Activated CD8-positive, alpha-beta memory T cell treated with anti-CD3 and anti-CD28 coated beads for 1 hour (primary cell): ENCODE measurements at places on chromosomes 3 and 15.

GRCh38 chr15:78363381-78363734 is 23.2 kb downstream of the CRABP1 start:
- no peak for DNase-seq

DNA sequence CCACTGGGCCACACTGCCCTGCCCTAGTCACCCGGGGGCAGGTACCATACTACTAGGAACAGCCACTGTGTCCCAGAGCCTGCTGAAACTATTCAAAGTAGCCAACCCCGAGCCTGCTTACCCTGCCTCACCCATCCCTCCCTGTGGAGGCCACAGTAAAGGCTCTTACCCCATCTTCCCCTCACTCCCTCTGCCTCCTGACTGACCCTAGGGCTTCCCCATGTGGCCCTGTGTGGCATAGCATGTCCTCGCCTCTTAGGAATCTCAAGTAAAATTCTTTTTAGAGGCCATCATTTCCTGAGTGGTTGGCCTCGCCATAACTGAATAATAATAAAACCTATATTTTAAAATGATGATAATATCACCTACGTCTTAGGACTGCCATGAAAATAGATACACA is 112.2 kb upstream of the SLC6A11 start:
- no peak for DNase-seq

GRCh38 chr15:71248386-71248785 is 133.1 kb downstream of the THSD4 start:
- DNase-seq: no peak

GRCh38 chr15:61729646-61730045 is 330.6 kb downstream of the VPS13C start:
- DNase-seq: no peak

DNA sequence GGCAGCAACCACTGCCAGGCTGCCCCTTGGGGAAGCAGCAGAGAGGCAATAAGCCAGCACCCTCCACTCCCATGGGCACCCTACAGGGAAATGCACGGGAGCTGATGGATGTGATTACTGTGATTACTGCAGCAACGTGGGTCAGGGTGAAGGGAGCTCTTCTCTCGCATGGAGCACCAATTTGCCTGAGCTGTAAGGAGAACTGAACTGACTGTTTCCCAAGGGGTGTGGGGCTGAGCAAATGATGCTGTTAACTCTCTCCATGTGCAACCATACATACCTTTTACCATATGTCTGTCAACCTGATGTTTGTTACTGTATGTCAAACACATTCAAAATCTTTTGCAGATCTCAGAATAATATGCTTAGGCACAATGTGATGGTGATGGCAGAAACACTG is 680.6 kb downstream of the SQOR start:
- DNase-seq: no peak

- no peak for DNase-seq
Observed at GRCh38 chr3:114052216-114052615, 4.1 kb downstream of the CCDC191 start.

GRCh38 chr3:56113231-56113630 is 355.0 kb downstream of the ERC2 start:
- no peak for DNase-seq

- DNase-seq: no peak
Observed at GRCh38 chr3:77298417-77298816, 258.5 kb downstream of the ROBO2 start.

GRCh38 chr15:75204340-75205063 is 2.8 kb downstream of the C15orf39 start:
- DNase-seq: peak; percentile 75

DNA sequence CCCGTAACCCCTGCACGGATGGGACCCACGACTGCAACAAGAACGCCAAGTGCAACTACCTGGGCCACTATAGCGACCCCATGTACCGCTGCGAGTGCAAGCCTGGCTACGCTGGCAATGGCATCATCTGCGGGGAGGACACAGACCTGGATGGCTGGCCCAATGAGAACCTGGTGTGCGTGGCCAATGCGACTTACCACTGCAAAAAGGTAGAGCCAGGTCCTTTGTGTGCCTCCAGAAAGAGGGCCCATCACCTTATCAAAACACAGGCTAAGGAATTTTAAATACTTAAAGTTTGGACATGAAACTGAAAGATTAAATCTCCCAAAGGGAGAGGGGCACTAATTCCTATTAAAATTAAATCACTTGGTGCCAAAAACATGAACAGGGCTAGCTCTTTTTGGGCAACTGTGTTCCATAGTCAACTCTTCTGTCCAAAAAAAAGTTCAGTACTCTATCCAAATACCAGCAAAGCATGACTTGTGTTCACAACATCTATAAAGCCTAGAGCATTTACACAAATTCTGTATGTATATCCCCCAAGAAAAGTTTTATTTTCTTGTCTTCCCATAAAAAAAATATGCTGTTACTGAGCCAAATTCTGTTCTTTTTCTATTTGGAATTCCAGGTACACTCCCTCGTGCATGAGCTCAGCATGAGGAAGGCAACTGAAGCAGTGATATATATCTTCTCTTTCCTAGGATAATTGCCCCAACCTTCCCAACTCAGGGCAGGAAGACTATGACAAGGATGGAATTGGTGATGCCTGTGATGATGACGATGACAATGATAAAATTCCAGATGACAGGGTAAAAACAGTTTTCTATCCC is 9.2 kb downstream of the THBS1 start:
- DNase-seq: no peak

DNA sequence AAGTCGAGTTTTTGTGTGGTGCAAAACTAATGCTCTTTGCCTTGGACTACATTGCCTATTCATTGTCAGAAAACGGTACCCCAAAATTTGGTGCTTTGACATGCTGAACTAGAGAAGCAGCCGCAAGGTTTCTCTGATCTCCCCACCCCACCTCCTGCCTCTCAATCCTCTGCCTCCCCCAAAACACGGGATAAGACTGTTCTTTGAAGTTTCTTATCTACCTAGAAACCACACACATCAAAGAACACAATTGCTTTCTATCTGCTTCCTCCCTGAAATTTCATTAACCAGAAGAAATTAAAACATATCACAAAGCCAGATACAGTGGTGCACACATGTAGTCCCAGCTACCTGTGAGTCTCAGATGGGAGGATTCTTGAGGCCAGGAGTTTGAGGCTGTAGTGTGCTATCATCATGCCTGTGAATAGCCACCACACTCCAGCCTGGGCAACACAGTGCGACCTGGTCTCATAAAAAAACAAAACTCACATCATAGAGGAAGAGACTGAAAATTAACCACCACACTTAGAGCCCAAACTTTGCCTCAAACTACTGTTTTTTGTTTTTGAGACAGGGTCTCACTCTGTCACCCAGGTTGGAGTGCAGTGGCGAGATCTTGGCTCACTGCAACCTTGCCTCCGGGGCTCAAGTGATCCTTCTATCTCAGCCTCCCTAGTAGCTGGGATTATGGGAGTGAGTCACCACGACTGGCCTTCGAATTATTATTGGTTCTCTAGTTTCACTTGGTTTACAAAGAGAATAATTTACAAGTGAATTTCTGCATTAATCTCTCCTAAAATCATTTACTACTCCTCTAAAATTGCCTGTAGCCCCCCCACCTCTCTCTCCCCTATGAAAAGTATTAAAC is 2.7 kb upstream of the PCNP start:
- no peak for DNase-seq

GRCh38 chr15:91952216-91952615 is 98.7 kb downstream of the SLCO3A1 start:
- DNase-seq: no peak

DNA sequence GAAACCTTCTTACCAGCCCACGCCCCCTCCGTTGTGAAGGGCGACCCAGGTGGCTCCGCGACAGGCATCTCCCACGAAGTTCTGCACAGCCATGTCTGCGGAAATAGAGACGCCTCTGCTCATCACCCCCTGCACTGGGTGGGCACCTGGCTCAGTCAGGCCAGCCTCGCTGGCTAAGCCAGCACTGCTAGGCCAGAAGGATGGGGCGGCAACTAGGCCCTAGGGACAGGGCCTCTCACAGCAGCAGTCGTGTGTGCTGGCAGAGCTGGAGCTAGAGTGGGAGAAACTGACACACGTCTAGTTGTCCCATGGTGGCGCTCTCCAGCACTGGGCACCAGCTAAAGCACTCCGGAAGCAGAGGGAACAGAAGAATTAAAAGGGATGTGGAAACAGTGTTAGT is 12.5 kb upstream of the ZXDC start:
- DNase-seq: no peak

DNA sequence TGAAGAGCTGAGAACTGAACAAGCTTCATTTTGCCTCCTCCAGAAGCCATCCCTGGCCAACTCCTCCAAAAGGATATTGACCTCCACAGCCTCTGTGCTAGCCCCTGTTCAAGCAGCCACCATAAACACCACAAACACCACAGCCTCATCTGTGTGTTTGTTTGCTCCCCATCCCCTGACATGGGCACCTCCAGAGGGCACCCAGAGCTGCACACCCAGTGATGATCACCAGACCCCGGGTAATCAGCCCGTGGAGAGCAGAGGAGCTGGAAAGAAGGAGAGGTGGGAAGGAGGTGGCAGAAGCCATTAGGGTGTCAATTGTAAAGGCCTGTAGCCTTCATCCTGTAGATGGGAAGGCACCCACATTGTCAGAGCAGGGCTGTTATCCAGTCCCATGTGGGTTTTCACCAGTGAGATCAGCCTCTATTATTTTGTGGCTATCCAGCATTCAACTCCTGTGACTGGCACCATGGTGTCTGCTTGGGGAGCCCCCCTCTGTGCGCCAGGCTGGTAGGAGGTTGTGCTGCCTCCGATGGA is 6.8 kb upstream of the WNT7A start:
- DNase-seq: no peak

DNA sequence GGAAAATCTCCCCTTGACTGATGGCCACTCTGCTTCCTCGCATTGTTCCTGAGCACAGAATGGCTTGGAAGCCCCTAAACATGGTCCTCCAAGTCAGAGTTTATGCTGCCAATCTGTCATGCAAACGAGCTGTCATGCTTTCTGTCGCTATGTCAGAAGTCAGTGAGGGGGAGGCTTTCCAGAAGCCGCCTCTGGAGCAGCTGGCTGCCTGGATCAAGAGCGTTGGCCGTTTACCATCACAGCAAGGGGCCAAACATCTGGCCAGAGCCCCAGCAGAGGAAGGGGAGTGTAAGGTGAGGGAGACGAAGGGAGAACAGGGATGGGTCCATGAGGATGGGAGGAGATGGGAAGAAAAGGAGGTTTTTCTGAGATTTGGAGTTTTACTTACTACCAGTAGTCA is 372.6 kb upstream of the NR2F2 start:
- no peak for DNase-seq

GRCh38 chr15:39232512-39232911 is 348.4 kb upstream of the THBS1 start:
- no peak for DNase-seq

GRCh38 chr3:140219923-140220452 is 285.0 kb downstream of the CLSTN2 start:
- no peak for DNase-seq

- no peak for DNase-seq
Observed at GRCh38 chr3:52291508-52292181, 4.0 kb downstream of the GLYCTK start.

DNA sequence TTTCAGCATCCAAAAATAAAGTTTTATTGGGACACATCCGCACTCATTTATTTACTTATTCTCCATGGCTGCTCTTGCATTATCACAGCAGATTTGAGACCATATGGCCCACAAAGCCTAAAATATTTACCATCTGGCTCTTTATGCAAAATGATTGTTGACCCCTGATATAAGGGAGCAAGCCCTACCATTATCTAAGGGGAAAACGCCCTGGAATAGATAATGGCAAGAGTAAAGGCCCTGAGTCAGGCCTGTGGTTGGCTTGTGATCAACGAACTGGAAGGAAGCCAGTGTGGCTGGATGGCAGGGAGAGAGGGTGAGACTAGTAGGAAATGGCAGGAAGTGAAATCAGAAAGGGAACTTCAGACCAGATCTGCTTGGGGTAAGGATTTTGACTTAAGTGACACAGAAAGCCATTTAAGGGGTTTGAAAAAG is 24.6 kb upstream of the DMXL2 start:
- no peak for DNase-seq

- peak; percentile 71 for DNase-seq
Observed at GRCh38 chr15:74787251-74788041, 5.6 kb downstream of the CSK start.

DNA sequence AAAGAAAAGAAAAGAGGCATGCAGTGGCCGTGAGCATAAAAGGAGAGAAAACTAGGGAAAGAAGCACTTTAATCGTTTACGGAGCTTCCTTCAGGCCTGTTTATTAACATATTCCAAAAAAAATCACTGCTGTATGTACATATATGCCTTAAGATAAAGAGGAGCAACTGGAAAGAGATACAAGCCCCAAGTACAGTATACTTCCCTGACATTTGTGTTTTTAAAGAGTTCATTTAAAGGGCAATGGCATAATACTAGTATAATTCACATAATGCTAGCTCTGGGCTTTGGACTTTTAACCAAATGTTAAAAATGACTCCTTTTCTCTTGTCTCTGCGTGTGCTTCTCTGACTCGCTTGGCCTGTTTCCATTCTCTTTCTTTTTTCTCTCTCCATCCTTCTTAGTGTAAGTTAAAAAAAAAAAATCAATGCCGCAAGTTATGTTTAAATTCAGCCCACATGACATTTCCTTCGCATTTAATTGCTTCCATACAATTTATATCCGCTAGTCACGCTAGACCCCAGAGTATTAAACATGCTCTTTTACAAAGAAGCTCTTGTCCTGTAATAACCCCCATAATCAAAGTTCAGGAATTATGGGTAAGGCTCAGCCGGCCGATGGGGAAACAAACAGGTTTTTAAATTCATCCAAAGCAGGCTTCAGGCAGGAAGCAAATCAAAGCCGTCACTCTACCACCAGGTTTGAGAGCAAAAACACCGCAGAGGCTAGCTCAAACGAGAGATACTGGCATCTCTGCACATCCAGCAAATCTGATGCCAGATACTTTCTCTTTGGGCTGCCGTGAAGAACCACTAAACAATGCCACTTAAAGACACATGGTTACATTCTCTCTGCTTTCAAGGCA is 19.4 kb downstream of the WWTR1 start:
- DNase-seq: no peak

DNA sequence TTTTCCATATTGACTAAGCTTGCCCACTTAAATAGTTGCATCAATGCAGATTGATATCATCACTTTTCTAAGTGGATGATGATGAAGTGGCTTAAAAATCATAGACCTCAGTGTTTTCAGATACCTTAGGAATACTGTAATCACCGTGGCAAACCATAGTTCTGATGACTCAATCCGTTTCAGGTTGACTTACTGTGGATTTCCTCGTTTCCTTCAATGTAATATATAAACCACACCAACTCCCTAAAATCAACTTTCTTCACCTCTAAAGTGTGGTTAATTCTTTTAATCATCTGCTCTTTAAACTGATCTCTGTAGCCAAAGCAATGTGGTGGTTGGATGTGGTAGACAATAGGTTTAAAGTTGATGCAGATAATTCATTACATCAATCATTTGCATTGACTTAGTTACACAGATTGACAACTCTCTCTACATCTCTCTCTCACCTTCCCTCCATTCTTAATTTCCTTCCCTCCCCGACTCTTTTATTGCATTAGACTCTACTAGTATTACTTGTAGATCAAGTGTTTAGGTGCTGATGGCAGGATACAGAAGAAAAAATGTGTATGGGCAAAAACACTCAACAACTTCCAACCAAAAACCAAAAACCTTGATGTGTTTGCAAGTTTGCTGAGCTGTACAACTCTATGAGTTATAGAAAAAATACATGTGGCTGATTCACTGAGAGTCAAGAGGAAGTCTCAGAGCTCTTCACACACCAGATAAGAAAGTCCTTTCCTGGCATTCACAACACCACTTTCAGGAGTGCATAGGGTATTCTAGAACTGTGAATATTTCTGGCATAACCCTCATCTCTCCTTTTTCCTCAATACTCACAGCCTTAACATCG is 243.5 kb downstream of the NFKBIZ start:
- no peak for DNase-seq
